GM19239 (cell line): ENCODE measurements at places on chromosomes 3 and 15.

DNA sequence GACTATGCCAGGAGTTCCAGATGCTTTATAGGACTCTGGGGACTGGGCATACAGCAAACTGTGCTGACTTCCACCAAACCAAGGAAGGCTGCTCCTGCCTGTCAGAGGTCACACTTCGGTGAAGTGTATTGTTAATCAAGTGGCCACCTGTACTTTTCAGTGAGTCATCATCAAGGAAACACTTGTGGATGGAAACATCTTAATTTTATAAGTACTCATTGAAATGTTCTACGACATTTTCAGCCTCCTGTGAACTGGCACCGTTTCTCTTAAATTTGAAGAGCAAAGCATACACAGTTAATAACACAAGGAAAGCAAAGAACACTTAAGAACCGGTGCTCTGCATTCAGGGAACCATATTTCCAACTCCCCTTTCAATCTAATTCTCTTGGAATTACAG lies 801.7 kb upstream of the DPPA4 start:
- no peak for DNase-seq

- DNase-seq: no peak
Observed at GRCh38 chr15:51680321-51680720, 982 bp upstream of the SCG3 start.

DNA sequence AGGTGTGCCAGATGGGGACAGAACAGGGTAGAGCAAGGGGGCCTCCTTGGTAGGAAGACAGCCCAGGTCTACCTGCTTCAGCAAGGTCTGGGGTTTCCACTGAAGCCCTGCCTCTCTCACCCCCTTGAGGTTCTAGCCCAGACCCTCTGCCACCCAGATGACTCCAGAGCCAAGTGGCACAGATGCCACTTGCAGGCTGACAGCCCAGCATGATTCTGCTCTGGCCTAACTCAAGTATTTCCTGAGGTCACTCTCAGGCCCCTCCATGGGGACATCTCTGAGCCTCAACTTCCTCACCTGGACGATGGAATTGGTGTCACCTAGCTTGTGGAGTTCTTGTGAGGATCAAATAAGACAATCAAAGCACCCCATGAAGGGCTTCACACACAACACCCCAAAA lies 23.9 kb downstream of the PLXNB1 start:
- peak; percentile 1 for DNase-seq

- no peak for DNase-seq
Observed at GRCh38 chr3:46857485-46858341, 5.5 kb downstream of the MYL3 start.

GRCh38 chr3:107221856-107222255 lies 155.4 kb upstream of the CCDC54 start:
- DNase-seq: no peak

DNA sequence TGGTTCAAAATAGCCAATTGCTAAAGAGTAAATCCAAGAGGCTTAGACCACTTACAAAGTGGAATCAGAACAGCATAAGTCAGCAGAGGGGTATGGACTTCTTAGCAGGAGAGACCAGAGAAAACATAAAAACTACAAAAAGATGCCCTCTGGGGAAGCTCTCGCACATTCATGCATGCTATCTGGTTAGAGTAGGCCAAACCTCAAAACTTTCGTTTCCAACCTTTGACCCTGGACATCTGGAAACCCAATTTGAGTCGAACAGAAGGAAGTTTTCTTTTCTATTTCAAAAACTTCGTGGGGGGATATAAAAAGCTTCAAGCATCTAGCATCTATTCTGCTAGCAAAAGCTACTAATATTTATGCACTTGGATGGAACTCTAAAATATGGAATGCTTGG lies 523.9 kb upstream of the AGTR1 start:
- no peak for DNase-seq

DNA sequence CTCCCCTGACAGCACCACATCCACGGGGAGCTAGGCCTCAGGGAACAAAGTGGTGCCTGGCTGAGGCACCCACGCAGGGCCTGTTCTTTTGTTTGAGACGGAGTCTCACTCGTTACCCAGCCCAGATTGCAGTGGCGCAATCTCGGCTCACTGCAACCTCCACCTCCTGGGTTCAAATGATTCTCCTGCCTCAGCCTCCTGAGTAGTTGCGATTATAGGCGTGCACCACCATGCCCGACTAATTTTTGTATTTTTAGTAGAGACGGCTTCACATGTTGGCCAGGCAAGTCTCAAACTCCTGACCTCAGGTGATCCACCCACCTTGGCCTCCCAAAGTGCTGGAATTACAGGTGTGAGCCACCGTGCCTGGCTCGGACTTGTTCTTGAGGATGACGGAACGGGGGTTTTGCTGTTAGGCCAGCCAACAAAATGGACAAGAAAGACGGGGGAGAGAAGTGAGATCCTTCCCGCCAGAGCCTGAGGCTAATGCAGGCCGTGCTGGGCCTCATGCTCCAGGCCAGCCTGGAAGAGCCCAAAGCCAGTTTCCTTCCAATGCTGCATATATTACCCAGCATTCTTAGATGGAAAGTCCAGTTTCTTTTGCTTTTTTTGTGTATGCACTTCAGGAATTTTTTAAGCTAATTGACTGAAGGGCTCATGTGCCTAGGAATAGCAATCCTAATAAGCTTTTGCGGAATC lies 28.1 kb upstream of the FURIN start:
- DNase-seq: no peak

DNA sequence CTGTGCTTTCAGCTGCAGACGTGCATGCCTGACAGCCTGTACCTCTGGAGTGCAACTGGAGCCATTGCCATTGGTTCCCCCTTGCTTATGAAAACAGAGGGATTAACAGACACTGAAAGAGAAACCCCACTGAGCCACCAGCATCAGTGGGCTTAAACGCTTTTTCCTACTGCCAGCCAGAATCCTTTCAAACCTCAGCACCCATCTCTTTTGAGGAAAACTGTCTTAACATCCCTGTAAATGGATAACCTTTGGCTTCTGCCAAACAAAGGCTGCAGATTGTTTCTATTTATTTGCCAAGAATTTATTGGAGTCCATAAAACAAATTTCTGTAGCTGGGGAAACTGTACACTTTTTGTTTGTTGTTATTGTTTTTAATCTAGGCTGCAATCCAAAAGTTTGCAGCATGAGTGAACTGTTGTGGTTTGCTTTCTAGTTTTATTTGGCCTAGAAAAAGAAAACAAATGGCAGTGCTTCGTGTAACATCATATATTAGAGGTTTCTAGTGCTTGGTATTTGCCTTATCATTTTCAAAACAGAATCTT lies 369.2 kb upstream of the IL12A start:
- DNase-seq: no peak
